Tibial artery (tissue), 4 donors: ENCODE measurements at places on chromosomes 4 and X.
A peak's percentile ranks its signal among the peaks of the same experiment; 100 is the strongest.

DNA sequence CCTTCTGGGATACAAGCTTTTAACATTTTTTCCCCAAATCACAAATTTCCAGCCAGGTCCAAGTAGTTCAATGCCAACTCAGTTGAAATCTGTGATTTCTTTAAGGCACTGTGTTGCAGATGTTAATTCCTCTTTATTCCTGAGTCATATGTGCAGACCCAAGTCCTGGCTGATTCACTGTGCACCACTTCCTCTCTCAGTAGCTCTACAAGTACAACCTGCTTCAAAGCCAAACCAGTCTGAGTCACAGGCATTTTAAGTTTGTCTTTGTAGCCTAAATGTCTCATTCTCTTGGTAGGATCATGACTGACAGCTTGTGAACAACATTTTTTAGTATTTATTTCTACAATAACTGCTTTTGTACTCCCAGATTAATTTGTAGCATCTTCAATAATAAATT lies 165.6 kb upstream of the S100G start:
- DNase-seq = peak; percentile 21

DNA sequence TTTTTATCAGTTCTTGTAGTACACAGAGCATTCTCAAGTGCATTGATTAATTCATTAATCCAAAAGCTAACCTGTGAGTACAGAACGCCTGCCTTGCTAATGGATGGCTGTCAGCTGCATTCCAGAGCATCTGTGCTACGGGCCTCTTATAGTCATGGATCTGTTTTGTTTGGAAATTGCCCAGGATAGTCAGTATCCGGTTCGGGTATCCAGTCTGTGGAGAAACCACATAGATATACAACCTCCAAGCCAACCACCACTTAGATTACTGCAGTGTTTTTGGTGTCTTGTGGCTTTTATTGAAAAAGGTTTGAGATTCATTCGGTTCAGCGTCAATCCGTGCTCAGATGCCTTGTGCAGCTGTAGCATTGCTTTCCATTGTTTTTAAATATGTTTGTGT lies 4.0 kb downstream of the LAP3 start:
- DNase-seq = no peak

DNA sequence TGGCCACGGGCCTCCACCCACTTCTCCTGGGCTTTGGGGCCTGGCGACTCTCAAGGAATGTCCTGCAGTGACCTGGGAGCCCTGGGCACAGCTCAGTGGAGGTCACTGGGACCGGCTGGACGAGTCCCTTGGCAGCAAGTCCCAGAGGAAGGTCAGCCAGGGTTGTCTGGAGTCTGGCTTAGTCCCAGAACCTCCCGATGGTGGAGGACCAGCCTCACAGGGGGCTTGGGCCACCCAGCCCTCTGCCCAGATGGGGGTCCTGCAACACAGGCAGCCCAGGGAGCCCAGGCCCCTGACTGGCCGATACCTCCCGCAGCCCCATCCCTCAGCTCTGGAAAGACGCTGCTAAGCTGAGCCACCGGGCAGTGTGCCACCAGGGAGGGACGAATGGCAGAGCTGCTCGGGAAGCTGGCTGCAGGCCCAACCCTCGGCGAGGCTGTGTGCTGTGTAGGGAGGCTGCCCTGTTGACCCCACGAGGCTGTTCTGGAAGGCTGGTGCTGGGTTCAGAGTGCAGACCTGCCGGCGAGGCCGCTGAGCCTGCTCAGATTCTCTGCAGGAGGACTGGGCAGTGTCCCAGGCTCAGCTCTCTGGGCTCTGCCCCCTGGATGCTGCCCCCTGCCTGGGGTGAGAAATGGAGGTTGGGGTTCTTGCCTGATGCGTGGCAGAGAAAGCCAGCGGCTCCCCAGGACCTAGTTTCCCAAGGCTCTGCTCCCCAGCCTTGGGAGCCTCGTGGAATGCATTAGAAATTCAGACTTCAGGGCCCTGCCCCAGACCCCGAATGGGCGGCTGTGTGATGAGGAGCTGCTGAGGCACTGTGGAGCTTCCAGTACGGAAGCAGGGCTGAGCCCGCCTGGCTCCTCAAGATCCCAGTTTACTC lies 61.7 kb downstream of the ADRA2C start:
- peak; percentile 66 for DNase-seq

- no peak for DNase-seq
These were observed 5.2 kb downstream of the DDX3X start for GRCh38 chrX:41339148-41339547.

DNA sequence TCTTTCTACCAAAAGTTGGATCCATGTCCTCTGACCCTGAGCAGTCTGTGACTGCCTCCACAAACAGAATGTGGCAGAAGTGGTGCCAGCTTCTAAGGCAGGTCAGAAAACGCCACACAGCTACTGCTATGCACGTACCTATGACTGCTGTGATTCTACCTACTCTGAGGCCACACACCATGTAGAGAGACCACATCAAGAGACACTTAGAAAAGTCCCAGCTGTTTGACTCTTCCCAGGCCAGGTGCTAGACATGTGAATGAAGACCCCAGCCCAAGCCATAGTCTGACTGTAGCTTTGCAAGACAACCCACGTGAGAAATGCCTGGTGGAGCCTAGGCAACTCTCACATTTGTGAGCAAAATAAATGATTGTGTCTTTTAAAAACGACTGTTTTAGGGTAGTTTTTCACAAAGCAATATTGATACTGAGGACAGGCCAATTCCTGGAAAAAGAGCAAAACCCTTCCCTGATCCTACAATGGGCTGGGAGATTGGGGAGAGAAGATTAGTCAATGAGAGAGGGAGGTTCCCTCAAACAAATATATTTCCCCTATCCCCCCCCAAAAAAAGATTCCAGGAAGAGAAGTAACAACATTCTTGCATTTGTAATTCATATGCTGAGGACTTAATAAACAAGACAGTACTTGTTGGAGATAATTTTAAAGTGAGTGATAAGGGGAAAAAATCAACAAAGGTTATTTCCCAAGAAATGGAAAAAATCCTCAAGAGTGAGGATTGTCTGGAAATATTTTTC lies 33.3 kb downstream of the FRYL start:
- no peak for DNase-seq

DNA sequence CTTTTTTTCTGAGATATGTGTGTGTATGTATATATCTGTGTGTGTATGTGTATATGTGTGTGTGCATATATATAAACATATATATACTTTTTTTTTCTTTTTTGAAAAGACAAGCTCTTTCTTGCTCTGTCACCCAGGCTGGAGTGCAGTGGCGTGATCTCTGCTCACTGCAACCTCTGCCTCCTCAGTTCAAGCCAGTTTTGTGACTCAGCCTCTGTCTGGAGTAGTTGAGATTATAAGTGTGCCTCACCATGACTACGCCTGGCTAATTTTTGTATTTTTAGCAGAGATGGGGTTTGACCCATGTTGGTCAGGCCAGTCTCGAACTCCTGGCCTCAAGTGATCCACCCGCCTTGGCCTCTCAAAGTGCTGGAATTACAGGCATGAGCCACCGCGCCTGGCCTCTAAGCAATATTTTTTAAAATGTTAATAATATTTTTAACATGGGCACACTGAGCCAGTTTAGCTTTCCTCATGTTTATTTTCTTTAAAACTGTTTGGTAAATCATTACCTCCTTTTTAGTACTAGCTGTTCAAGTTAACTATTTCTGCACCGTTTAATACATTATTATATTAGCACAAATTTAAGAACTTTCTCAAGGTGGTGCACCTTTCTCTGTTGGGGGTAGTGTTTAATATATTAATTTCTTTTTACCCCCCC lies 33.3 kb downstream of the BBS12 start:
- DNase-seq = peak; percentile 28

DNA sequence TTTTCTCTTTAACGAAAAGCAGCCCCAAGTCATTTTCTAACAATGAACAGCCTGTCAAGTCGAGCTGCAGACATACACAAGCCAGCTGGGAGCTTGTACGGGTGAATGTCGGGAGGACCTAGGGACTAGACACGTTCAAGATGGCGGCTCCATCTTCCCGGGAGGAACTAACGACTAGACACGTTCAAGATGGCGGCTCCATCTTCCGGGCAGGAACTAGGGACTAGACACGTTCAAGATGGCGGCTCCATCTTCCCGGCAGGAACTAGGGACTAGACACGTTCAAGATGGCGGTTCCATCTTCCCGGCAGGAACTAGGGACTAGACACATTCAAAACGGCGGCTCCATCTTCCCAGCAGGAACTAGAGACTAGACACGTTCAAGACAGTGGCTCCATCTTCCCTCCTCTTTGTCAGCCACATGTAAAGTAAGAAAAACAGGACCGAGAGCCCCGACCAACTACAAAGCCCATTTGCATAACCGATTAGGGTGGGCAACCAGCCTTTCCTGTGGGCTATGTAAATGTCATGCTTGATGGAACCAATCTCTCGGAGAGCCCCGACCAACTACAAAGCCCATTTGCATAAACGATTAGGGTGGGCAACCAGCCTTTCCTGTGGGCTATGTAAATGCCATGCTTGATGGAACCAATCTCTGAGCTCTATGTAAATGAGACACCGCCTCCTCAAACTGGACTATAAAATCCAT lies 175.5 kb downstream of the DHRSX start:
- no peak for DNase-seq

GRCh38 chr4:3226467-3226866 lies 22.5 kb upstream of the MSANTD1 start:
- no peak for DNase-seq

DNA sequence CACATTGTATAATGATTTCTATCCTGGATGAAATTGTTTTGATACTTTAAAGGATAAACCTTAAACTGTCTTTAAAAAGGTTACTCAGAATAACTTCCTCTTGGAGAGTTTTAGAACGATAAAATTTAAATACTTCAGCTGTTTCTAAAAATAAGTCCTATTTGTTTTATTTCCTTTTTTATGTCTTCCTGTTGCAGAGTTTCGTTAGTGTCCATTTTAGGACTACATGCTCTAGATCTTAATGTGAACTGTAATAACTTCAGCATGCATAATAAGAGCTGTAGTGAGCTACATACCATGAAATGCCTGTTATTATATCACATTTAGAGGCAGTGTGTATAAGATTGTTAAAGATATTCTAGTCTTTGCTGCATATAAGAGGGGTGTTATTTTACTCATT lies 14.6 kb downstream of the ATP10D start:
- DNase-seq = no peak

DNA sequence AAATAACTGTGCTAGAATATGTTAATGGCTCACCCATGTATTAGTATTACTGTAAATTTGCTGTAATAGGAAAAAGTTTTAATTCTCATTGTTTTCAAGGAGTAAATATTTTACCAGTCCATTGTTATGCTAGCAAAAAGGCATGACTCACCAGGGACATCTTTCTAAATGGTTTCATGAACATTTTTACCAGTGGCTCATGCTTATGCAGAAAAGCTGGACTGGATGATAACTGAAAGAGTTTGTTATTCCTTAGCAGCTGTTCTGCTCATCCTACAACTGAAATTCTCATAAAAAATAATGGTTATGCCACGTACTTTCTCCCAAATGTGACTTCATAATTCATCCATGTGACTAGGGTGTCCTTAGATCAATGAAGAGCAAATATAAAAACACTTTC lies 111.9 kb upstream of the PCDH18 start:
- DNase-seq = no peak

DNA sequence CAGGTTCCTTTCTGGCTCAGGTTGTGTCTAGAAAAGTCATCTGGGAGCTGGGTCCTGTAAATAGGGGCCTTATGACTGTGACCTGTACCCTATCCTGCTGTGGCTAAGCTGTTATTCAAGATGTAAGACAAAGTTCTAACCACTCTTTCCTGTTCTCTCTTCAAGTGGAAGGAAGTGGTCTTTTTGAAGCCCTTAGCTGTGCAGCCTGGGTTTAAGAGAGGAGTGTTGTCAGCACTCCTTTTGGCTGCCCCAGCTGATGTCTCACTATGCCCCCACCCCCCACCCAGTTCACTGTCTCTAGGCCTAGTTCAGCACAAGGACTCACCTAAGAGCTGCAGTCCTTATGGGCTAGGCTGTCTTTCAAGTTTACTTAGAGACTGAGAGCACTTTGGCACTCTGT lies 1069.5 kb downstream of the FAM133A start:
- no peak for DNase-seq

- no peak for DNase-seq
These were observed 42.0 kb downstream of the APELA start for GRCh38 chr4:164918956-164919355.

GRCh38 chrX:23782863-23783588 lies at the start of gene SAT1:
TSS of gene SAT1 (plus strand) at chrX:23783173. CDS start at chrX:23783352, 179 bp downstream.
- DNase-seq = peak; percentile 94

DNA sequence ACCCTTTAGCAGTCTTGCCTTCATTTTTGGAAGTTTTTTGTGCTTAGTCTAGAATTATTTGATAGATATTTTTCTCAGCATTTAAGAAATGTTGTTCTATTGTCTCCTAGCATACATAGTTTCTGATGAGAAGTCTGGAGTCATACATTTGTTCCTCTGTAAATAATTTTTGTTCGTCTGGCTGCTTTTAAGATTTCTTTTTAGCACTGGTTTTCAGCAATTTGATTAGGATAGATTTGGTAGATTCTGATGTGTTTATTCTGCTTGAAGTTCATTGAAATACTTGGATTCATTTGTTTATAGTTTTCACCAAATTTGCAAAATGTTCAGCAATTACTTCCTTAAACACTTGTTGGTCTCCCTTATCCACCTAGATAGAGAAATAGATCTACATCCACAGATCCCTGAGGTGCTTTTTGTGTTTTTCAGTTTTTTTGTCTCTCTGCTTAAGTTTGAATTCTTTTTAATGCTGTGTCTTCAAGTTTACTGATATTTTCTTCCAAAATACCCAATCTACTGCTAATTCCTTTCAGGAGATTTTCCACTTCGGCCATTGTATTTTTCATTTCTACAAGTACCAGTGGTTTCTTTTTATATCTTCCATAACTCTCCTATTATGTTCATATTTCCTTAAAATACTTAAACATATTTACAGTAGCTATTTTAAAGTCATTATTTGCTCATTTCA lies 64.9 kb downstream of the ABLIM2 start:
- no peak for DNase-seq

DNA sequence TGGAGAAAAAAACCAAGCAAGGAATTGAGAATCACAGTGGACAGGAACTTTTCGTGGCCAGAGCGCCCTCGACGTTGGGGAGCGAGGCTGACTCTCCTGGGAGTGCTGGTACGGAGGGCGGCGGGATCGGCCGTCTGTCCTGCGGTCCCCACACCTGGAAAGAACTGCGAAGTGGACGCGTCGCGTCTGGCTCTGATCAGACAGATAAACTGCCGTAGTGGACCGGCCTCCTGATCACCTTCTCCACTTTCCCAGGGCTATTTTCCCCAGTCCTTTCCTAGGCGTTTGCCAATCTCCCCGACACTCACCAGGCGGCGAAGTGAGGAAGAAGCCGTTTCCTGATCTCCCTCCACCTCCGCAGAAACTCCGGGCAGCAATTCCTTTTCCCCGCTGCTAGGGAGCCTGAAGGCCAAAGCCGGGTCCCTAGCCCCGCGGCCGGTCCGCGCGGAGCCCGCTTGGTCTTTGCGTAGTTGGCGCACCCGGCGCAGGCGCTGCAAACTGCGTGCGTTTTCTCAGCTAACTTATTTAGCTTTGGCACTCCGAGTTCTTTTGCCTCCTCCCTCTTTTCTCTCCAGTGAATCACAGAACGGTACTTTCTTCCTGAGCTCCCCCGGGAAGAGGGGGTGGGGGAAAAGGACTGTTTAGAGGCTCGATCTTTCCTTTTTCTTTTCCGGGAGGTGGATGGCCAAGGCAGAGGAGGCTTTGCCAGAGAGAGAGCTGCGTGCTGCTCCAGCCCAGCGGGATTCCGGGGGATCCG lies at the start of gene ARSJ:
Gene ARSJ (minus strand): TSS at position 500 of the 757 bp plus-strand sequence. CDS start 813 bp downstream, outside the sequence.
- peak; percentile 46 for DNase-seq

- no peak for DNase-seq
These were observed 47.6 kb upstream of the NEUROG2 start for GRCh38 chr4:112563431-112564200.

- DNase-seq = no peak
These were observed 516.8 kb upstream of the FAM241A start for GRCh38 chr4:111628437-111628836.
